ENCODE measurements at places on chromosomes 7 and 10.

GRCh38 chr7:76191783-76192240 lies 9.9 kb upstream of the SRRM3 start:
- no peak for DNase-seq

DNA sequence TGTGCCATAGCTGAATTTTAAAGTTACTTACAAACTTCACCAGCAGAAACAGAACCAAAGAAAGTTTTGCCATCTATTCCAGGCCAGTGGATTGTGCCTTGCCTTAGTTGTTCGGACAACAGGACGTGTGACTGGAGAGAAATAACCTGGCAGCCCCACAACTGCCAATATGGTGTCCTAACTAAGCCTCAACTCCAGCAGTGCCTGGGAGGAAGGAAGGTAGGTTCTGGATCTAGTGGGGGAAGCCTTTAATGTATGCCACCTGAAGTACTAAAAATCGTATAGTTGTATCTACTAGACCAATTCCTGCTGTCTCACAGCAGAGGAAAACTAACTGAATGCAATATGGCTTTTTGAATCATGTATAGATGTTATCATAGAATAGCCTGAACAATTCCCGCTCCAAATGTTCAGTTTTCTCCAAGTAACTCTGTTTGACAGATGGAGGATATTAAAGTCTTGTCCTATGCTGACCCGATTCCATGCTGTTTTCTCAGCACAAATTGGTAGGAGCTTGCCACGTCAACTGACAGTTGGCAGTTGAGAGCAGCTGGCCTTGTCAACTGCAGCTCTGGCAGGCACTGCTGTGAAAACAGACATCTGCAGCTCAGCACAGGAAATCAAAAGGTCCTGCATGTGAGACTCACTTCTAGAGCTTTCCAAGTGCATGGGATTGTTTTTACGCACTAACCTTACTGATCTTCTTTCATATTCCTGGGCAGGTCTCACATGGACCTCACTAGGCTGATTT lies 84.5 kb upstream of the WNT16 start:
- DNase-seq, result no peak

GRCh38 chr7:44754802-44755697 lies 6.4 kb downstream of the ZMIZ2 start:
- no peak for DNase-seq

- no peak for DNase-seq
Observed at GRCh38 chr7:144670218-144670617, 165.6 kb downstream of the TPK1 start.

- DNase-seq, result no peak
Observed at GRCh38 chr7:113775401-113775800, 143.4 kb downstream of the PPP1R3A start.

- no peak for DNase-seq
Observed at GRCh38 chr7:84389242-84389641, 194.7 kb upstream of the SEMA3A start.

GRCh38 chr7:92808635-92809034 lies 27.7 kb downstream of the CDK6 start:
- DNase-seq, result no peak

DNA sequence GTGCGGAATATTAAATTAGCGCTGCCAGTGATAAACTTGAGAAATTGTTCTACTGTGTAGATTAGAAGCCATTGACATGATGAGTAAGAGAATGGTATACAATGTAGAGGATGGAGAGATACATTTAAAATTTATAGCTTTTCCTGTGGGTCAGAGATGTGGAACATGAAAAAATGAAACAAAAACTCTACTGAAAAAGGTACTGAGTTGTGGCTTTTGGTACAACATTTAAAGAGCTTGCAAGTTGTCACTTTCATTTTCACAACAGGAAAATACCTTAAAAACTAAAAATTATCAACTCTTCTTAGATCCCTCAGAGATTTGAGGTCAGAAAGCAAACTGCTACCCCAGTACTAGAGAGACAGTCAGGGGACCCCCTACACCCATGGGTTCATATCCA lies 348.8 kb upstream of the CDC14C start:
- DNase-seq, result no peak

DNA sequence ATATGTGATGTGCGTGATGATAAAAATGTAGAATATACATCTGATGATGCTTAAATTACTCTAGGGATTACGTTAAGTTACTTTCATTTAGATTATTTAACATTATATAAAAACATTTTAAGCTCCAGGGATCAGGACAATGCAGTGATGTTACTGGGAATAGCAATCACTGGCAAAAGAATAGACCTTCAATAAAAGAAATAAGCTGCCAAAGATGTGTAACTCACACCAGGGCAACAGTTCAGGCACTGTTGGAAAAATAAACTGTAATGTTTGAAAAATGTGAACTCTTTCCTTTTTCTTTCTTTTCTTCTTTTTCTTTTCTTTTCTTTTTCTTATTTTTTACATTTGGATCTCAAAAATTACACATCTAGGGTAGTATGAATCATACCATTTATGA lies 131.7 kb downstream of the SEMA3D start:
- no peak for DNase-seq

GRCh38 chr7:112186300-112186699 lies 19.9 kb downstream of the DOCK4 start:
- DNase-seq, result no peak

GRCh38 chr10:77711683-77712049 lies 74.1 kb upstream of the KCNMA1 start:
- no peak for DNase-seq

DNA sequence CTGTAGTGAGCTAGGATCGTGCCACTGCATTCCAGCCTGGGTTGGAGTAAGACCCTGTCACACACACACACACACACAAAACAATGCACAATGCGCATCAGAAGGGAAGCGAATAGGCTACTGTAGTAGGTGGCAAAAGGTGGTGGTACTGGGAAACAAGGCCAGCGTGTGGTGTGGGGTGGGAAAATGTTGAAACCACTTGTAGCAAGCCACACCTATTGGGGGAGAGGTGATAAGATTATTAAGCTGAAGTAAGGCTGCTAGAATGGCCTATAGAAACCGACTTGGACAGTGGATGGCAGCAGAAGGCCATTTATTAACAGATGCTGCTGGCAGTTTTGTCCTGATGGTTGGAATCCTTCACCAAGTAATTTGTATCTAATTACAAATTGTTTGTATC lies 7.2 kb upstream of the CHCHD1 start:
- no peak for DNase-seq

DNA sequence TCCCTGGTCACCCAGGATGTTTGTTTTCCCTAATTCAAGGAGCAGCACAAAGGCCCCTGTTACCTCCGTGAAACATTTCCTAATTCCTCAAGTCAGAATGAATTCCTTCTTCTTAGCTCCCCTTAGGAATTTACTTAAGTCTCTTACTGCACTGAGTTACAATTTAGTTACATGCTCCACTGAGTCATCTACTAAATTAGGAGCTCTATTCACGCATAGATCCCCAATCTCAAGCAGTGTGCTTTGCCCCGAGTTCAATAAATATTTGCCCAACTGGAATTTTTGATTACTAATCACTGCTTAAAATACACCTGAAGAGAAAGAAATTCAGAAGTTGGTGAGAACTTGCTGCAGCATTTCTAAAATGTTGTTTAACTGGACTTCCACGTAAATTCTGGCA lies 329.4 kb upstream of the MYO3A start:
- DNase-seq, result no peak

- DNase-seq, result no peak
Observed at GRCh38 chr7:1693419-1693990, 23.4 kb downstream of the ELFN1 start.

- no peak for DNase-seq
Observed at GRCh38 chr10:47349516-47349915, 1.4 kb downstream of the RBP3 start.

- DNase-seq, result no peak
Observed at GRCh38 chr10:12757351-12757750, 244.2 kb downstream of the CCDC3 start.

DNA sequence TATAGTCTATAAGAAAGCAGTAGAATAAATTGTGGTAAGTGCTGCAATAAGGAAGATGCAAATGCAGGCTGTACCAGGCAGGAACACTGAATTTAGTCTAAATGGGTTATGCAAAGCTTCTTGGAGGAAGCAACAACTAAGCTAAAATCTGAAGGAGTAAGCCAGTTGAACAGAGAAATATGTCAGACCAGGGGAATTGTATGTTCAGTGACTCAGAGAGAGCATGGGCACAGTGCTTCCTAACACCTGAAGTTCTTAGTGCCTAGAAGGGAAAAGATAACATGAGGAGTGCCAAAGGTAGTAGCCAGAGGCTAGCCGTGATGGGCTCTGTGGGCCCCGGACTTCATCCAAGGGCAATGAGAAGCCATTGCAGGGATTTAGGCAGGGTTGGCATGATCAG lies 204.1 kb upstream of the KMT2E start:
- DNase-seq, result no peak

DNA sequence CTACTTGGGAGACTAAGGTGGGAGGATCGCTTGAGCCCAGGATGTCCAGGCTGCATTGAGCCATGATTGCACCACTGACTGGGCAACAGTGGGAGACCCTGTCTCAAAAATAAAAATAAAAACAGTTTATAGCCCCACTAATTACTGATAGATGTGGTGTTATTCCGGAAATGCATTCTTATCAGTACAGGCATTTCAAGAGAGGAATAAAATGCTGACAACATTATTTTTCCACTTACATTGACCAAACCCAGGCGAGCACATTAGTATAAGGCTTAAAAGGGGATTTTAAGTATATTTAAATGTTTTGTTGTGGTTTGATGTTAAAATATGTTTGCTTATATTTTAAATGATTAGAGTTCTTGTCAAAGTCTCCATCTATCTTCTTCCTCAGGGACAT lies 359.5 kb downstream of the PLXDC2 start:
- DNase-seq, result no peak

- no peak for DNase-seq
Observed at GRCh38 chr7:19113855-19114550, 3.4 kb downstream of the TWIST1 start.

GRCh38 chr10:30088178-30088577 lies 28.8 kb upstream of the JCAD start:
- DNase-seq, result no peak

DNA sequence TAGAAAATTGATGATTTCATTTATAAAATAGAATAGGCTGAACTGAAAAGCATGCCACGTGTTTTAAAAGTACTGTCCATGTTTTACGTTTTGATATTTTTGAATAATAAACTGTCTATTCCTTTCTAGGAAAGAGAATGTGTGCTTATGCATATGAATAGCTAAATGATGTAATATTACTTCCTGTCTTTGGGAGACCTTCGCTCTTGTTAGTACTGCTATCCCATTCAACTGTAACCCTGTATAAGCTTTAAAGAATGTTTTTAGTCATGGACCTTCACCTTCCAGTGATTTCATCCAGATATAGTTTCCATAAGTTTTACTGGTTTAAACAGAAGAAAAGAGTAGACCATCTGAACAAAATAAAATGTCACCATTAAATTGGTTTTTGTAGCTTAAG lies 274.4 kb upstream of the SEMA3A start:
- no peak for DNase-seq

- no peak for DNase-seq
Observed at GRCh38 chr10:58177362-58177947, 90.2 kb downstream of the IPMK start.

DNA sequence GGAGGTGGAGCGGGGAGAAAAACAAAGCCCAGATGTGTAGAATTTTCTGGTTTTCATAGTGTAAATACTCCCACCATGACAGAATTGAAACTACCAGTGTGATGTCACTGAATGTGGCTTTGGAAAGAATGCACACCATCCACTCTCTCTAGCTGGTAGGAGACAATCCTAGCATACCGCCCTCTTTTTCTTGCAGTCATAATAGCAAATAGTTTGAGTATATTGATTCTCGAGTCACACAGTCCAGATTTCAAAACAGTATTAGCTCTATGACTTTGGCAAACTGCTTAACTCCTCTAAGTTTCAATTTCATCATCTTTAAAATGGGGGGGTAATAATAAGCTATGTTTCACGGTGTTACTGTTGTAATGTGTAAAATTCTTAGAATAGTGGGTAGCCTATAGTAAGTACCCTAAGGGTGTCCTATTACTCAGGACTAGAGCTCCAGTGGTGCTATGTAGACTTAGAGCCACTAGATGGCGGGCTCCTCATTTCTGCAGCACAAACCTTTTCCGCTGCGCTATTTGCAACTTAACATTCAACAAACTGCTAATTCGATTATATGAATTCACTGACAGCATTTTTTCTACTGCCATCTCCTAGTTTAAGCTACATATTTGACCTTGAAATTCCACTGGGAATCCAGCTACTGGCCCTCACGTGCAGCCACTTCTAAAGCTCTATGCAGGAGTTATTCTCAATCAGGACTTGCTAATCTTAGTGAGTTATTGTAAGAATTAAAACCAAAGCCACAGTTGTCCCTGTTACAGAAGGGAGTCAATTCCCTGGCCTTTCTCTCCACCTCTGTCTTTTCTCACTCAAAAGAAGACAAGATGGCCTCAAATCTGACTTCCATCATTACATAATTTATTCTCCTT lies 18.7 kb downstream of the TAS2R40 start:
- DNase-seq, result peak; percentile 13

DNA sequence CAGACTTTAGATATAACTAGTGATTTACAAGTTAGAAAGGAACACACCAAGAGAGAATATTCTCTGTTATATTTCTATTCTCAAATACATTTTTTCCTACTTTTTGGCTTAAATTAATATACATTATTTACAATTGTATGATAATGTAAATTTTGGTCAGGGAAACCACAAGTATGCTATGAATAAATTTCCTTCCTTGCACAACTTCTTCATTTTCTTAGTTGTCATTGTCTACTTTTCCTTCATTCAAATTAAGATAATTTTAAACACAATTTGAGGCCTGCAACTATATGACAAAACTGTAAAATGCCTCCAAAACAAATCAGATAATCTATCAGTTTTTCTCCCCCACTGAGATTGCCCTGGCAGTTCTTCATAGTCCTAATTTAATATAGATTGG lies 131.3 kb downstream of the CDK14 start:
- no peak for DNase-seq

DNA sequence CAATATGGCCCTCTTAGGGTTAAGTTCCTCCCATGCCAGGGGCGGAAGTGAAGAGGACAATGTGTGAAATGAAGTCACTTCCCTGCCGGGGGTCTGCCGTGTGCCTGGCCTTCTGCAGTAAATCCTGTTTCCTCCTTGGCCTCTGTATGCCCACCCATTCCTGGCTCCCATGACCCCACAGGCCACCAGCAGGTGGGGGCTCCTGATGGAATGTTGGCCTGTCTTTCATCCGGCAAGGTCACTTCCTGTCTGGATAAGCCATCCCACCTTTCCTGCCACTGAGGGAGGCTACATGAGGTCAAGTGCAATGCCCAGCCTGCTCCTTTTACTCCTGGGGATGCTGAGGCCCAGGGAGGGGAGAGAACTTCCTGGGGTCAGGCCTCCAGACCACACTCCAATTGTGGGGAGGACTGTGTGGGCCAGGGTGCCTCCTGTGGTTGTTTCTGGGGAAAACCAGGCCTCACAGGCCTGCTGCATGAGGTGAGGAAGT lies 22.3 kb downstream of the PALD1 start:
- no peak for DNase-seq

GRCh38 chr7:87581723-87582122 lies 19.0 kb downstream of the ABCB1 start:
- no peak for DNase-seq

- DNase-seq, result no peak
Observed at GRCh38 chr7:115058726-115059125, 136.8 kb downstream of the MDFIC start.

Measured in GM12892 (cell line).